Activated T-helper 2 cell treated with anti-CD3 and anti-CD28 coated beads, Interferon-gamma antibody, Interleukin-2, Interleukin-4, amounts not matched to agents 10 μg/mL and 5 μg/mL and 100 μg/mL, durations not matched to agents 14 hours and 24 hours and 36 hours (primary cell): ENCODE measurements at places on chromosomes 7 and 10. TPM values are rescaled to one million over a fixed set of nuclear protein-coding genes. Genes with fewer than 3 reads are reported as not detected.

The CREB3L2 gene
- 58.6 and 65.6 TPM in 2 replicates for total RNA-seq

The NYAP1 gene
- 0.27 and 0.34 TPM in 2 replicates for total RNA-seq

The MICALL2 gene
- total RNA-seq: 2.1 TPM in 2 replicates

The AKR1C4 gene
- total RNA-seq: not detected in 2 replicates

The NEBL gene
- 0.30 and 0.43 TPM in 2 replicates for total RNA-seq

The FGFR2 gene
- total RNA-seq: not detected in 2 replicates

The CPN1 gene
- total RNA-seq: not detected in 2 replicates

The SLC26A3 gene
- not detected in 2 replicates for total RNA-seq

The PLOD3 gene
- 75.5 and 82.8 TPM in 2 replicates for total RNA-seq

The C7orf33 gene
- total RNA-seq: not detected in 2 replicates

The NUTM2E gene
- total RNA-seq: 0.11 TPM in 1 of 2 replicates, not detected in the other

The HECW1 gene
- not detected in 2 replicates for total RNA-seq

The CRYGN gene
- total RNA-seq: not detected in 2 replicates

The EGR2 gene
- total RNA-seq: 126 and 137 TPM in 2 replicates

The MLXIPL gene
- not detected in 2 replicates for total RNA-seq

The UCMA gene
- total RNA-seq: not detected in 2 replicates

The LRRC17 gene
- 0.18 TPM in 1 of 2 replicates, not detected in the other for total RNA-seq

The RNF133 gene
- not detected in 2 replicates for total RNA-seq

The LDB3 gene
- 0.05 TPM in 1 of 2 replicates, not detected in the other for total RNA-seq

The ZNF853 gene
- total RNA-seq: 0.23 TPM in 2 replicates

The KCNH2 gene
- 0.30 and 0.41 TPM in 2 replicates for total RNA-seq

The CEP55 gene
- total RNA-seq: 72.6 and 76.1 TPM in 2 replicates

The FAM180A gene
- not detected in 2 replicates for total RNA-seq

The UPK3BL1 gene
- 10.6 and 17.5 TPM in 2 replicates for total RNA-seq

The TLX1 gene
- not detected in 2 replicates for total RNA-seq

The C10orf53 gene
- total RNA-seq: 0.16 TPM in 1 of 2 replicates, not detected in the other

The PLXNA4 gene
- total RNA-seq: 0.14 and 0.21 TPM in 2 replicates

The NACAD gene
- total RNA-seq: 0.30 and 0.52 TPM in 2 replicates

The DGKI gene
- 2.8 and 3.9 TPM in 2 replicates for total RNA-seq

The HPS1 gene
- total RNA-seq: 61.2 and 62.0 TPM in 2 replicates

The UNCX gene
- not detected in 2 replicates for total RNA-seq

The TAS2R41 gene
- total RNA-seq: not detected in 2 replicates

The C7orf57 gene
- 0.11 and 0.18 TPM in 2 replicates for total RNA-seq

The PPP1R9A gene
- not detected in 2 replicates for total RNA-seq

The SH2D4B gene
- total RNA-seq: 0.05 TPM in 1 of 2 replicates, not detected in the other

The ZNF425 gene
- 0.39 and 1.0 TPM in 2 replicates for total RNA-seq

The EPHB4 gene
- 2.1 and 2.4 TPM in 2 replicates for total RNA-seq

The DENND2A gene
- total RNA-seq: not detected in 2 replicates

The PDE6C gene
- total RNA-seq: not detected in 2 replicates

The AKR1E2 gene
- 8.3 and 10.1 TPM in 2 replicates for total RNA-seq

The CNTNAP2 gene
- not detected in 2 replicates for total RNA-seq

The PNLIP gene
- not detected in 2 replicates for total RNA-seq

The TMEM184A gene
- 0.23 TPM in 1 of 2 replicates, not detected in the other for total RNA-seq

The SUPV3L1 gene
- total RNA-seq: 52.8 and 53.1 TPM in 2 replicates

The ACBD7 gene
- 3.6 and 4.8 TPM in 2 replicates for total RNA-seq

The INMT gene
- total RNA-seq: not detected in 2 replicates

The TRIP6 gene
- 38.5 and 38.7 TPM in 2 replicates for total RNA-seq

The SLIT1 gene
- total RNA-seq: 0.21 and 0.32 TPM in 2 replicates
